NCI-H1105 (cell line): ENCODE measurements at places on chromosomes 12 and 14.

DNA sequence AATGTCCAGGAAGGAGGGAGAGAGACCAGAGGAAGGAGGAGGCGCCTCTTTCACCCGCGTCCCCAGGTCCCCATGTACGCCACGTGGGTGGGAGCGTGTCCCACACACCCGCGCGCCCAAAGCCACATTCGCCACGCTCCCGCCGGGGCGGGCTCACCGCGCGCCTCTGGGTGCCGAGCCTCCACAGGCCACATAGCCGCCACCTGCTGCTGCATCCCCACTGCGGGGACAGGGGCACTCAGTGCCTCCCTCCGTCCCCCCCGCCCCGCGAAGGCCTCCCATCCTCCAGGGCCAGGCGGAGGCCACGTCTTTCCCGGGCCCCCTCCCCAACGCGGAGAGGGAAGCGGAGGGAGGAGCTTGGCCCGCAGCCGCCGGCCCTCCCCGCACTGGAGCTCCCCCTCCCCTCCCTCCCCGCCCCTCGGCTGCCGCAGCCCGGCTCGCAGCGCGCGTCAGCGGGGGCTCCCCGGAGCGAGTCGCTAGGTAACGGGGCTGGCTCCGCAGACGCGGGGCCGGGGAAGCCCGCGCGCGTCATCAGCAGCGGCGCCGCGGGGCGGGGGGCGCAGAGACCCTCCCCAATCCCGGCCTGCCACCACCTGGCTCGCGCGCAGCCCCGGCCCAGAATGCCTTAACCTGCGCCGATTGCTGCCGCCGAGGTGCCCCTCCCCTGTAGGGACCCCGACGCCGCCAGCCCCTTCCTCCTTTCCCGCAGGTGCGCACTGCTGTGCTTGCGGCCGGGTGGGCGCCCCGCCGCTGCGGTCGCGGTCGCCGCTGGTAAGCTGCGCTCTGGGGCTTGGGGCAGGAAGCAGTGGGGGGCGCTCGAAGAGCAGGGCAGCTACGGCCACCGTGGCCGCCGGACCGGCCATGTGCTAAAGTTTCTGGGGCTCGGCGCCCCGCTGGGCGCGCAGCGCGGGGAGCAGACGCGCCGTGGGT, 536 bp upstream of the TUNAR start:
- DNase-seq, result no peak

DNA sequence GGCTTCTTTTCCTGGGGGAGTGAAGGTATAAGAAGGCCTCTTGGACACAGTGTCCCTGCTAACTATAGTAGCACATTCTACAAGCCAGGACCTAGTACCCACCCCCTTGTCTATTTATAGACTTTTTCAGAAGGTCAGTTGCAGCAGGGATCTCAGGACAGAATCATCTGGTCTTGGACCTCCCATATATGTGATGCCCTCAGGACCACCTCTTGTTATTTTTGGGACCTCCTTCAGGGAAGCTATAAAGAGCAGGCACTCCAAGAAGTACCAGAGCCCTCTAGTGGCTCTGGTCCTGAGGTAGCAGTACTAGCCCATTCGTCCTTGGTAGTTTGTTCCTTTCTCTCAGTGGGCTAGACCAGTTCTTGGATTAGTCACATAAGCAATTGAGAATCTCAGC, 4.3 kb downstream of the COQ10A start:
- DNase-seq, result no peak

DNA sequence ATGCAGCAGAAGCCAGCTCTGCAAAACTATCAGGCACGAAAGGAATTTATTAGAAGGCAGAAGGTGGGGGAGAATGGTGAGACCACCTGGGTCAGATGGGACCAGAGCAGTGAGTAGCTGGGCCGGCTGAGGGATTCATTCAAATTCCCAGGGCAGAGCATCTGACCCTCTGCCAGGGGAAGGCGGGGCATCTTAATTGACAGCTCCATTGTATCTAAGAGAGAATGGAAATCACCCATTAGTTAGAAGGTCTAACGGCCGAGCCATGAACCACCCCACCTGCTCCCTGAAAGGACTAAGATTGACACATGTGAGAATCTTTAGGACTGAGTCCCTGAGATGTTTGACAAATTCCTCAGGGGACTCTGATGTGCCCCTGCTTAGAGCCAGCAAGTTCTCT, 83.7 kb downstream of the PHETA1 start:
- peak; percentile 28 for DNase-seq

DNA sequence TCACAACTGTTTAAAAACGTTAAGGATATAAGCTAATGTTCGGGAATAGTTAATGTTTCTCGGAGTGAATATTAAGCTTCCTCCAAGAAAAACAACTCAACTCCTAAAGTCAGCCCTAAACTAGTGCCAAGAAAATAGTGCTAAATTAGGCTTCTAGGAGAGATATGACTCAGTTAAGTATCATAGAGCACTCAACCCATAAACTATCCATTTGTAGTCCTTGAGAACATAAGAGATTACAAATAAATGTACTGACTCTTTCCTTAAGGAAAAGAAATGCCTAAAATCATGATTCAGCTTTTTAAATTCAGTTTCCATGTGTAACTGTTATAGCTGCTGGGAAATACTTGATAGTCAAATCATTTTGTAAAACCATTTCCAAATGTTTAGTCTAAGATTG, 117.1 kb downstream of the HMGA2 start:
- no peak for DNase-seq

GRCh38 chr12:29682088-29682487, 101.7 kb downstream of the TMTC1 start:
- no peak for DNase-seq

- no peak for DNase-seq
These were observed 6.7 kb upstream of the CACNB3 start for GRCh38 chr12:48811437-48812090.

DNA sequence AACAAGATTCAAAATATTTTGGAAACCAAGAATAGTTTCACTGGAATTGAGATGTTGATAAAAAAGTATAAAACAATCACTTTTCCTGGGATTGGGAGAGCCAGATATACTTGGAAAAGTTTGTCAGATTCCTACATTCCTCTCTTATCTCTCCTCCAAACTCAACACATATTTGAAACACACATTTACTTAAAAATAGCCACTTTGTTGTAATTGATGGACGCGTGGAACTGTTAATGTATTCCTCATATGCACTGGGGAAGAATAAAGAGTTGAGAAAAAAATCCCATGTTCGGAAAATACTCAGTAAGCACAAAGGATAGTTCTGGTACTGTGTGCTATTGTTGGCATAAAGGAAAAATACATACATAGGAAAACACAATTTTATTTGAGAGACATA, 195.6 kb upstream of the FLRT2 start:
- no peak for DNase-seq

GRCh38 chr14:103247169-103247606, 86.8 kb upstream of the EIF5 start:
- no peak for DNase-seq

- DNase-seq, result no peak
These were observed 54.3 kb upstream of the TMX1 start for GRCh38 chr14:51185754-51186153.

- DNase-seq, result no peak
These were observed 19.1 kb upstream of the PGF start for GRCh38 chr14:74974364-74975058.

DNA sequence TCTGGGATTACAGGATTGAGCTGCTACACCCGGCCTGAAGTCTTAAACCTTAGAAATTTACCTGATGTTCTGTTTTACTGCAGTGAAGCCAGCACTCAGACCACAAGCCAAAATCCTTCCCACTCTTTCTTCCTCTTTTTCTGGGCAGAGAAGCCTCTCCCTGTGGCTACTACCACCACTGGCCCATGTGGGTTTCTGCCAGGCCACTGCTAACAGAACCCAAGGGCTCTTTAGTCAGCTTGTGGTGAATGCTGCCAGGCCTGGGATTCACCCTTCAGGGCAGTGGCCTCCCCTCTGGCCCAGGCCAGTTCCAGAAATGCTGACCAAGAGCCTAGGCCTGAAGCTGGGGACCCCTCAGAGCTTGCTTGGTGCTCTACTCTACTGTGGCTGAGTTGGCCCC, 35.3 kb downstream of the GAS2L3 start:
- no peak for DNase-seq

GRCh38 chr12:120668868-120669840, 17.8 kb upstream of the MLEC start:
- DNase-seq, result no peak

- peak; percentile 46 for DNase-seq
These were observed 895 bp upstream of the CCDC88C start for GRCh38 chr14:91418387-91419043.

DNA sequence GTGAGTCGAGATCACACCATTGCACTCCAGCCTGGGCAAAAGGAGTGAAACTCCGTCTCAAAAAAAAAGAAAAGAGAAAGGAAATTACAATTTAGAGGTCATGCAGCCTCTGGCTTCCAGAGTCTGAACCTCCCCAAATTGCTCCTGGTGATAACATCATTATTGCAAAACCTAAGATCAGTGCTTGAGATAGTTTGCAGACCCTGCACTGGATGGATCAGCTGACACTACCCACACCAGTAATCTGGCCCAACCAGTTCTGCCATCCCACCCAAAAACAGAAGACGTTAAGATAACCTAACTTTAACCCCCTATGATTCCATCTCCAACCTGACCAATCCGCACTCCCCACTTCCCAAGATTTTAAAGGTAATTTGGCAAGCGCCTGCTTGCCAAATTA, 353.7 kb upstream of the DIO2 start:
- DNase-seq, result no peak

DNA sequence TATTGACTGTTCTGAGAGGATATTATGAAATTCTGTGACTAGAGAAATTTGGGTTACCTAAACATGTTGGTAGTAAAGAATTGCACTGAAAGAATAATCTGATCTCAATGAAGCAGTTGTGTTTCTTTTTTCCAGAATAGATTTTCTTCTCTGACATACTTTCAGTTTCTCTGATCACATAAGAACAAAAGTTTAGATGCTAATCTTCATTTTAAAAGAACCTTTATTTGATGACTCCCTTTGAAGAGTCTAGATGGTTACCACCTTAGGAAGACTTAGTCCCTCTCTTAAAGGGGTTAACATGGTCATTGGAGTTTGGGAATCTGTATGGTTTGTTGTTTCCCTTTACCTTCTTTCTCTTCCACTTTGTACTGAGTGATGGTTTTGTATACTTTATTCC, 58.6 kb downstream of the MON2 start:
- no peak for DNase-seq

DNA sequence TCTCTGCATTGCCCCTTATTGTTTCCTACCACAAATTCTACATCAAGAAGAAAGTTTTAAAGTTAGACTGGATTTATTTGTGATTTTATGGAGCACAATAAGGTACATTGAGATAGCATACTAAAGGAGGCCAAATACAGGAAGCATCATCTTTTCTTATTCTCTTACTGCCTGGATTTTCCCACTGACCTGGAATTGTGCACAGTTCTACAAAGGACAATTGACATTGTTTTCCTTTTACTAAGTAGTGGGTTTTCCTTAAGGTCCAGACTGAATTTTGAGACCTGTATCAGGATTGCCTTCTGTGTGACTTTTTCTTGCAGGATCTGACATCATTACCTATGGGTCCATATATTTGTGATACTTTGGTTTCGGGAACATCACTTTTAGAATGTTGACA, 18.8 kb upstream of the ZNF140 start:
- no peak for DNase-seq

DNA sequence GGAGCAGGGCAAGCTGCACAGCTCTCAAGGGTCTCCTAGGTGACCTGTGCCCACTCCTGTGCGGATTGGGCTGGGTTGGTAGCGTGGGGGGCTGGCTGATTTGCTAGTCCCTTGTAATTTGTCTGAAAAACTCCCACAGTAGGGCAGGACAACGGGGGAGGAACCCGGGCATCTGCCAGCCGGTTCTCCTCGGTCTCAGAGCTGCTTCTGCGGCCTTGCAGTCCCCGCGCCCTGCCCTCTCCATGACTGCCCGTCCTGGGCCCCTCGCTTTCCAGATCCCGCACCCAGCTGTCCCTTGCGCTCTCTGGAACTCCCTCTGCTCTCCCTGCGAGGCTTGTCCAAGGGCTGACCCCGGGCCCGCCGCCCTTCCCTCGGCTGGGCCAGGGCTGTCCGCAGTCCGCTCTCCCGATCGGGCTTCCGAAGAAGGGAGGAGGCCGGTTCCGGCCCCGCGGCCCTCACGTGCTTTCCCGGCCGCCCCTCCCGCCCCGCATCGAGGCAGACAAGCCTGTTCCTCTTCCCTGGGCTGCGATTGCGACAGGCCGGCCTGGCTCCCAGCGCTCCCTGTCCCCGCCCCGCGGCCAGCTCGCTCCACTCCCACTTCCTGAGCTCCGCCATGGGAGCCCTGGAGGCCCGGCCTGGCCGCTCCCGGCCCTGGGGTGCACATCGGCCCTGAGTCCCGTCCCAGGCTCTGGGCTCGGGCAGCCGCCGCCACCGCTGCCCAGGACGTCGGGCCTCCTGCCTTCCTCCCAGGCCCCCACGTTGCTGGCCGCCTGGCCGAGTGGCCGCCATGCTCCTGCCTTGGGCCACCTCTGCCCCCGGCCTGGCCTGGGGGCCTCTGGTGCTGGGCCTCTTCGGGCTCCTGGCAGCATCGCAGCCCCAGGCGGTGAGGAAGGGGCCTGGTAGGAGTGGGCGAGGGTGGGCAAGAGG, at the start of gene LTBR:
Gene LTBR (plus strand): TSS at position 591 of the 927 bp plus-strand sequence. CDS start 197 bp downstream, at position 788.
- DNase-seq, result no peak

GRCh38 chr14:75884198-75884611, 97.6 kb downstream of the TGFB3 start:
- DNase-seq, result no peak

- DNase-seq, result no peak
These were observed 88.3 kb upstream of the MDM1 start for GRCh38 chr12:68420225-68421010.

- no peak for DNase-seq
These were observed 457.3 kb downstream of the LRIG3 start for GRCh38 chr12:58463051-58463450.

- no peak for DNase-seq
These were observed 9.4 kb upstream of the KCNA1 start for GRCh38 chr12:4900327-4900726.

- no peak for DNase-seq
These were observed 85.9 kb downstream of the C2CD5 start for GRCh38 chr12:22458298-22458937.

DNA sequence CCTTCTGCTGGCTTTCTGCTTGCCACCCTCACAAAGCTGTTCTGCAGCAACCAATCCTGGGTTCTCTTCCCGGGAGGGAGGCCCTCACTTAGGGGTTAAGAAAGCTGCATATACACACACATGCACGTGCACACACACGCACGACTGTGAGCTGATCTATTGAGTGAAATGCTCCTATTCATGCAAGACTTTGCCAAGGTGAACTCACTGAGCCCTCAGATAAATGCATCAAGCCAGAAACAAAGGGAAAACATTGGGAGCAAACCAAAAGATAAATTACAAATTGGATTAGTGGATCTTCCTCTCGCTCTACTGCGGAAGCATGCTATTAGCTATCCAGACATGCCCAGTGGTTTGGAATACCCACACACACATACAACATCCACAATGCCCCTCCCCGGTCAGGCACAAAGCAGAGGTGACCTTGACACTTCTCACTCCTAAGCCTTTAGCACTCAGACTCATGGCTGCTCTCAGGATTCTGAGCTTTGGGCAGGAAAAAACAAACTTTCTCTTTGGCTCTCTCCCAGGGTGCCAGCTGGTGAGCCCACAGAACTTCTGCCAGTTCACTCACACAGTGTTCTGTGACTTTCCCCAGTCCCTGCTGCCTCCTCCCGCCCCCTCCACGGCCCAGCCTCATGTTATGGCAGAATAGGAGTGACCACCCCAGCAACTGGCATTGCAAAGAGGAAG, 320.0 kb downstream of the DPF3 start:
- DNase-seq, result no peak
